ENCODE measurements at places on chromosomes 11 and 22.
A peak's percentile ranks its signal among the peaks of the same experiment; 100 is the strongest.

DNA sequence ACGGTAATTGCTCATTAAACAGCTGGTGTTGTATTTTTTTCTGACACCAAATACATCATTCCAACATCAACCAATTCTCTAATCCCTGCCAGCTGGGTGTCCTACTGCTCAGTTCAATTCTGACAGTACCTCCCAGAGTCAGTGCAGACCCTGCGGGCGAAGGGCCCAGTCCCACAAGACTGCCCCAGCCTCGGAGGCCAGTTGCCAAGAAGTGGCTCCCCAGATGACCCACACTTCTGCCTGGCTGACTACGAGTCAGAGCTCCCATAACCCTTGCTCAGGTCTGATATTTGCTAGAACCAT lies 147.2 kb downstream of the CTTN start:
- no peak for DNase-seq

DNA sequence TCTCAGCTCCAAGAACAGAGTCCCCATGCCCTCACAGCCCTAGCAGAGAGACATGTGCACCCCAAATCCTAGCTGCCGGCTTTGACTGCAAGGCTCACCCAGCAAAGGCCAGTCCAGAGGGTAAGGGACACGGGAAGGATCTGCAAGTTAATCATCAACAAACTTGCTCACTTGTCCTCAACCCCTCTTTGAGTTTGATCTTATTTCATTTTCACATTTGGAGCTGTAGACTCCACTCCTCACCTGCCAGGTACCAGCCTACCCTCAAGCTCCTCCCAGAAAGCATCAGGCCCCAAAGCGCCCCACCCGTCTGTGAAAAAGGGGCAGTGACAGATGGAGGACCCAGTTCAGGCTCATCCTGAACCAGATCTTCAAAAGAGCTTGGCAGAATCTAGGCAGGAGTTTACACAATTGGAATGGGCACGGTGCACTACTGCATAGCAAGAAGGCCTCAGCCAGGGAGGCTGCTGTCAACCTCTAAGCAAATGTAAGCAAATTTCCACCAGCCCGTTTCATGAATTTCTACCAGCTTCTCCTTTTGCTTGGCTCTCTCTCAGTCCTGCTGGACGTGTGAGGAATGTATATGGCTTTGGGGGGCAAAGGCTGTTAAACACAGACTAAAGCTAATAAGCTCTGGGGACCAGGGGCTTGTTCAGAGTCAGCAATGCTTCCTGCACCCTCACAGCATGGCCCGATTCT lies 5.5 kb downstream of the EHD1 start:
- no peak for DNase-seq

- DNase-seq: no peak
Observed at GRCh38 chr11:45374653-45375059, 88.5 kb upstream of the SYT13 start.

DNA sequence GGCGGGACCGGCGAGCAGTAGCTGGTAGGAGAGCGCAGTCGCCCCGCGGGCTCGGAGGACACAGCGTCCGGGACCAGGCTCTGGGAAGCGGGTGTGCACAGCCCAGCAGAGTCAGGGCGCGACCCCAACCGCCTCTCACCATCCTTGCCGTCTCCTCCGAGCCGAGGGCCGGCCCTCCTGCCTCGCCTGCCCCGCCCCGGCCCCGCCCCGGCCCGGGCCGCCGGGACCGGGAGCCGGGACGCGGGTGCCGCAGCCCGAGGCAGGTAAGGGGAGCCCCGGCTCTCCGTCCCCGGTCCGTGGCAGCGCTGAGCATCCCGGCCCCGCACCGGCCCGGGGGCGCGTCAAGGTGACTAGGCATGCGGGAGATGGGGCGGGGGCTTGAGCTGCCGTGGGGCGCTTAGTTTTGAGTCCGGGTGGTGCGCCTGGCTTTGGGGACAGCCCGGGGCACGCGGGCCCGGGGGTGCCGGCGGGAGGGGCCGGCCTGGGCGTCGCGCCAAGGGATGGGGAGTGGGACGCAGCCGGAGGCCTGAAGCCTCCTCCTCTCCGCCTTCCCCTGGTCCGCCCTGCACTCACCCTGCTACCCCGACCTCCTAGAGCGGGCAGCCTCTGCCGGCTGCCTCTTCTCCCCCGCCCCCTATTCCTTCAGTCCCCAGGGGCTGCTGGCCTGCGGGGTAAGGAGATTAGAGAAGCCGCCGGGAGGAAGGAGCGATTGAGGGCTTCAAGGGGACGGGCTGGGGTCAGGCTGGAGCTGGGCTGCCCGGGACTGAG lies at the start of gene ABCG4:
ABCG4 (plus strand) TSS at position 35 of the 768 bp plus-strand sequence. CDS start 914 bp downstream, outside the sequence.
- no peak for DNase-seq

GRCh38 chr11:116342148-116342547 lies 430.6 kb downstream of the BUD13 start:
- DNase-seq: no peak

DNA sequence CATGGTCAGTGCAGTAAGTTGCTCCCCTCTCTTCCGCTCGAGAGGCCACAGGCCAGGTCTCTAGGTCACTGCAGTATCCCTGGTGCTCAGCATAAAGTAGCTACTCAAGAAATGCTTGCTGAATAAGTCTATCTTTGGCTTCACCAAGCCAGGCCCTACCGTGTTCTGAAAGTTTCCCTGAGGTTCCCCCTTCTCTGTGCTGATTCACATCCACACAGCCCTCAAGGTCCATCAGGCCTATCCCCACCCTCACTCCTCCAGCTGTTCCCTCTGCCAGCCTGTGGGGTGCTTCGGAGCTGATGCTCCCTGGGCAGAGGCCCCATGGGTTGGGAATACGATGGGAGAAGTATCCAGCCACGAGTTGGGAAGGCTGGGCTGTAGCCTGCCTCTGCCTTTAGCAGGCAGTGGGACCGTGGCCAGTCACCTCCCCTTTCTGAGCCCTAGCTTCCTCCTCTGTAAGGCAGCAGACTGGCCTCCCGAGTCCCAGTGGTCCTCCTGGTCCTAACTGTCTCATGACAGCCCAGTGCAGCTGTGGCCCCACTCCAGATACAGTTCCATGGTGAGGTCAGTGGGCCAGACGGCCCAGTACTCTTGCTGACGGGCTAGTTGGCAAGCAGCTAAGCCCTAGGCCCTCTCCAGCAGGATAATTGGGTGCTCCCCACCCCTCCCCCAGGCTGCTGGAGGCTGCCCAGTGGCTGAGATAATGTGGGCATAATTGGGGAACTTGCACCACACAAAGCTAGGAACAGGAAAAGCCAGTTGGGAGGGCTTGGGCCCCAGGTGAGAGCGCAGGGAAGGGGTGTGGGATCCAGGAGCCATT lies 48.2 kb downstream of the NECTIN1 start:
- DNase-seq: no peak

DNA sequence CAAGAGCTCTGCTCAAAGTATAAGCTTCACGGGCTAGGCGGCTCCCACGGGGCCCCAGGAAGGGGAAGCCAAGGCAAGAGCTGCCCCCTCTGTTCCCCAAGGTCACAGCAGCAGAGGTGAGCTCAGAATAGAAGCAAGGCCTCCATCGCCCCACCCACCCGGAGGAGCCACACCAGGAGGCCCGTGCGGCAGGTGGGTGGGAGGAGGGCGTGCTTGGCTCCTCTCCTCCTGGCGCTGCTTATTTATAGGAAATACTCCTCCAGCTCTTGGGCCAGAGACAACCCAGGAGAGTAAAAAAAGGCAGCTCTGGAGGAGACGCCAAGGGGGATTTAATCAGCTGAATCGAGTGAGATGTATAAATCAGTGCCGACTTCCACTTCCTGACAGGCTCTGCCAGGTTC lies 87.8 kb downstream of the FEZ1 start:
- no peak for DNase-seq

DNA sequence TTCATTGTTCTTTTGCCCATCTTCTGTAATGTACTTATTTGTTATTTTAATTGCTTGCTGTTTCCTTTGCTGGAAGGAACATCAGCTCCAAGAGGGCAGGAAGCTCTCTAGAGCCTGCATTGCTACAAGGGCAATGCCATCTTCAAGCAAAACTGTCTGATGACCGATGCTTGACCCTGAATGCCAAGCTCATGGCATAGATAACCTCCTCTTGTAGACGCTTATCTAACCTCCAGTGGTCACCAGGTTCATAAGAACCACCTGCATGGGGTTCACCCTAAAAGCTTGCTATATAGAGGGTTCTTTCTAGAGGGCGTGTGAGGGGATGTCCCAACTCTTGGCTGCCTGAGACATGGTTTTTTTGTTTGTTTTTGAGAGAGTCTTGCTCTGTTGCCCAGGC lies 16.5 kb downstream of the FADS3 start:
- DNase-seq: no peak

GRCh38 chr11:121194731-121195596 lies 93.9 kb downstream of the TECTA start:
- DNase-seq: peak; percentile 23
